Activated CD8-positive, alpha-beta memory T cell treated with anti-CD3 and anti-CD28 coated beads for 36 hours (primary cell): ENCODE measurements at places on chromosomes 2 and 18. TPM values are rescaled to one million over a fixed set of nuclear protein-coding genes. Genes with fewer than 3 reads are reported as not detected.

The SRBD1 gene
- 17.1 TPM for total RNA-seq

The ERBB4 gene
- not detected for total RNA-seq

The SERPINB11 gene
- total RNA-seq: not detected

The SERPINB13 gene
- not detected for total RNA-seq

The AGFG1 gene
- 142 TPM for total RNA-seq
